ENCODE measurements at places on chromosomes 3 and 15. TPM values are rescaled to one million over a fixed set of nuclear protein-coding genes. Genes with fewer than 3 reads are reported as not detected.

Gene EIF4G1
- 285 TPM for total RNA-seq

DNA sequence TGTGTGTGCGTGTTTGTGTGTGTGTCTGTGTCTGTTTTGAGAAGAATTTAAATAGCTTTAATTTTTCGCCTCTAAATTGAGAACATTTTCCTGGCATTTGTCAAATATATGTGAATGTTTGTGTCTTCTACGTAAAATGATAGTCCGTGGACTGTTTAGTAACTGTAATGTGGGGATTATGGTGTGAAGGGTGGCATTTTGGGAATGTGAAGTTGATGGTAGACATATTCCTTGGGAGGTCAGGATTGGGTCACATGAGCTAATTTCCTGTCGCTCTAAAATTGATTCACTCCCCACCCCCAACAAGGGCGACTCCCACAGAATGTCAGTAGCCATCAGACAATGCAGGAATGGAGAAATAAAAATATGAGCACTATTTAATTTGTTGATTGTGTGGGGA is 107.3 kb downstream of the ITPR1 start:
- no peak overlapping the region for H3K4me3 ChIP-seq
- no peak for DNase-seq
- H3K36me3 ChIP-seq: no peaks in the 10 kb centered on the region
- H3K27me3 ChIP-seq: no peaks in the 10 kb centered on the region
- H3K27ac ChIP-seq: no peak overlapping the region
- H3K4me1 ChIP-seq: peaks cover 2% of the 10 kb centered on the region

GRCh38 chr15:92878593-92879053 is 21.5 kb upstream of the CHD2 start:
- no peaks in the 10 kb centered on the region for H3K36me3 ChIP-seq
- DNase-seq: no peak
- H3K4me1 ChIP-seq: no peaks in the 10 kb centered on the region
- H3K4me3 ChIP-seq: no peak overlapping the region
- no peaks in the 10 kb centered on the region for H3K27me3 ChIP-seq
- no peak overlapping the region for H3K27ac ChIP-seq

DNA sequence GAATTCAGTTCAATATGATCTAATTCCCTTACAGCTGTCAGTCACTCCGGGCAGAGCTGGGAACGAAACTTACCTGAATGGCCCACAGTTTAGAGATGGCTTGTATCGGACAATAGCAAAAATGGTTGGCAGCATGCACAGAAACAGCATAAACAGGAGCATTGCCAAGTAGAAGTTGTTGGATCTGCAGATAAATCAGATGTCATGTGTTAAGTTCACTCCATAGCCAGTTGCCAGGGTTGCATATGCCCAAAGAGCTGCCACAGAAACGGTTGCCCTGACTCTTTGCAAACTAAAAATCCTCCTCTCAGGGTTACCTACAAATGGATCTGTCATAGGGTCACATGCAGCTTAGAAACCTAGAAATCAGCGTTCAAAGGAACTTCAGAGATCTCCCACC is 15.4 kb upstream of the STARD5 start:
- no peak overlapping the region for H3K27ac ChIP-seq
- no peaks in the 10 kb centered on the region for H3K27me3 ChIP-seq
- H3K36me3 ChIP-seq: no peaks in the 10 kb centered on the region

- H3K27me3 ChIP-seq: no peaks in the 10 kb centered on the region
- no peak overlapping the region for H3K27ac ChIP-seq
- no peak for DNase-seq
- no peak overlapping the region for H3K4me3 ChIP-seq
- H3K36me3 ChIP-seq: no peaks in the 10 kb centered on the region
Observed at GRCh38 chr3:187989575-187990153, 164.3 kb upstream of the LPP start.

Gene SCN11A
- total RNA-seq: 0.93 TPM

- H3K36me3 ChIP-seq: no peaks in the 10 kb centered on the region
- no peaks in the 10 kb centered on the region for H3K27me3 ChIP-seq
- H3K4me3 ChIP-seq: no peak overlapping the region
- H3K27ac ChIP-seq: no peak overlapping the region
Observed at GRCh38 chr3:68893600-68894239, 38.6 kb downstream of the TAFA4 start.

Gene NEDD4
- 42.6 TPM for total RNA-seq

- H3K36me3 ChIP-seq: no peaks in the 10 kb centered on the region
- H3K4me1 ChIP-seq: peaks cover 2% of the 10 kb centered on the region
- H3K27me3 ChIP-seq: no peaks in the 10 kb centered on the region
- H3K27ac ChIP-seq: no peak overlapping the region
- DNase-seq: no peak
Observed at GRCh38 chr3:174202561-174202960, 656.6 kb upstream of the NAALADL2 start.

Gene SPTBN5
- total RNA-seq: 1.9 TPM

GRCh38 chr3:157671656-157672055 is 168.4 kb upstream of the VEPH1 start:
- H3K4me1 ChIP-seq: no peaks in the 10 kb centered on the region
- no peak for DNase-seq
- H3K27me3 ChIP-seq: no peaks in the 10 kb centered on the region
- H3K36me3 ChIP-seq: no peaks in the 10 kb centered on the region
- H3K27ac ChIP-seq: no peak overlapping the region

DNA sequence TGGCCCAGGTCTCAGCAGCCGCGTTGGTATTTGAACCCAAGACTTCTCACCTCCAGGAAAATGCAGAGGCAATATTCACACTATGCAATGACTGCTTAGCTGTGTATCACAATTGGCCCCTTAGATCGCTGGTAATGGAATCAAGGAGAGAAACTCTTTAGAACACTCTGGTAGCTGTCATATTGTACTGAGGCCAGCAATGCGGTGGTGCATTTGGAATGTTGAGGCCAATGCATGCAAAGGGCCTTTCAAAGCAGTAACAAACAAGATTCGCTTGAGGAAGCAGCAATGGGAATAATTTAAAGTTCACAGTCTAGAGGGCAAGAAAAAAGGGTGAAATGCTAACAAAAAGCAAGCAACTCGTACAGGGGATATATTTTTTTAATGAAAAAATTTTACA is 764.1 kb downstream of the GRM7 start:
- no peaks in the 10 kb centered on the region for H3K27me3 ChIP-seq
- no peaks in the 10 kb centered on the region for H3K4me1 ChIP-seq
- no peak overlapping the region for H3K4me3 ChIP-seq
- no peaks in the 10 kb centered on the region for H3K36me3 ChIP-seq

DNA sequence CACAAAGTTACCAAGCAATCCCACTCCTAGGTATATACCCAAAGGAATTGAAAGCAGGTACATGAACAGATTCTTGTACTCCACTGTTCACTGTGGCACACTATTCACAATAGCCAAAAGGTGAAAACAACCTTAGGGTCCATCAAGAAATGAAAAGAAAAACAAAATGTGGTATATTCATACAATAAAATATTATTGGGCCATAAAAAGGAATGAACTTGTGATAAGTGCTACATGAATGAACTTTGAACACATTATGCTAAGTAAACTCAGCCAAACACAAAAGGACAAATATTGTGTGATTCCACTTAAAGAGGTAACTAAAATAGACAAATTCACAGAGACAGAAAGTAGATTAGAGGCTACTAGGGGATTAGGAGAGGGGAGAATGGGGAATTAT is 55.2 kb upstream of the IMPG2 start:
- no peaks in the 10 kb centered on the region for H3K36me3 ChIP-seq
- H3K27me3 ChIP-seq: no peaks in the 10 kb centered on the region
- DNase-seq: no peak
- peaks cover 3% of the 10 kb centered on the region for H3K4me1 ChIP-seq

Gene SST
- total RNA-seq: not detected

Gene GPR160
- 4.1 TPM for total RNA-seq

DNA sequence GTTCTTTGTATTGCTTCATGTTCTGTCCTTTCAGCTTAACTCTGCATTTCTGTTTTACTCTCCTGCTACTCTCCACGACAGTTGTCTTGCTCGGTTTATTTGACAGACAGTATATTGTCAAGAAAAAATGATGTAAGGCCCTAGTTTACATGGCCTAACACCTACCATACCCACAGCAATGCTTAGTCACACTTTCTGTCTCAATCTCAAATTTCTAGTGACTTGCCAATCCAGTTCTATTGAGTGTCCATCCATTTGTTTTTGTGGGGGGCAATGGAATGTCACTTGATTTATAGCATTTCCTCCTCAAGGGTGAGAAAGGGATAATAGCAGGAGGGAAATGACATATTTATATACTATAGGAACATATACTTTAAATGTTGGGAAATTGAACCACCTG is 676.2 kb downstream of the NAALADL2 start:
- no peaks in the 10 kb centered on the region for H3K36me3 ChIP-seq
- no peak overlapping the region for H3K27ac ChIP-seq
- peaks cover 3% of the 10 kb centered on the region for H3K4me1 ChIP-seq
- DNase-seq: no peak
- no peaks in the 10 kb centered on the region for H3K27me3 ChIP-seq
- no peak overlapping the region for H3K4me3 ChIP-seq

- no peaks in the 10 kb centered on the region for H3K36me3 ChIP-seq
- H3K4me3 ChIP-seq: no peak overlapping the region
- no peaks in the 10 kb centered on the region for H3K27me3 ChIP-seq
- no peak for DNase-seq
- no peaks in the 10 kb centered on the region for H3K4me1 ChIP-seq
Observed at GRCh38 chr15:77617476-77618230, 15.1 kb downstream of the LINGO1 start.

Gene AHSG
- total RNA-seq: not detected

GRCh38 chr15:67788986-67789385 is 36.3 kb upstream of the SKOR1 start:
- H3K36me3 ChIP-seq: no peaks in the 10 kb centered on the region
- no peak overlapping the region for H3K27ac ChIP-seq
- DNase-seq: no peak
- H3K27me3 ChIP-seq: no peaks in the 10 kb centered on the region
- no peaks in the 10 kb centered on the region for H3K4me1 ChIP-seq

DNA sequence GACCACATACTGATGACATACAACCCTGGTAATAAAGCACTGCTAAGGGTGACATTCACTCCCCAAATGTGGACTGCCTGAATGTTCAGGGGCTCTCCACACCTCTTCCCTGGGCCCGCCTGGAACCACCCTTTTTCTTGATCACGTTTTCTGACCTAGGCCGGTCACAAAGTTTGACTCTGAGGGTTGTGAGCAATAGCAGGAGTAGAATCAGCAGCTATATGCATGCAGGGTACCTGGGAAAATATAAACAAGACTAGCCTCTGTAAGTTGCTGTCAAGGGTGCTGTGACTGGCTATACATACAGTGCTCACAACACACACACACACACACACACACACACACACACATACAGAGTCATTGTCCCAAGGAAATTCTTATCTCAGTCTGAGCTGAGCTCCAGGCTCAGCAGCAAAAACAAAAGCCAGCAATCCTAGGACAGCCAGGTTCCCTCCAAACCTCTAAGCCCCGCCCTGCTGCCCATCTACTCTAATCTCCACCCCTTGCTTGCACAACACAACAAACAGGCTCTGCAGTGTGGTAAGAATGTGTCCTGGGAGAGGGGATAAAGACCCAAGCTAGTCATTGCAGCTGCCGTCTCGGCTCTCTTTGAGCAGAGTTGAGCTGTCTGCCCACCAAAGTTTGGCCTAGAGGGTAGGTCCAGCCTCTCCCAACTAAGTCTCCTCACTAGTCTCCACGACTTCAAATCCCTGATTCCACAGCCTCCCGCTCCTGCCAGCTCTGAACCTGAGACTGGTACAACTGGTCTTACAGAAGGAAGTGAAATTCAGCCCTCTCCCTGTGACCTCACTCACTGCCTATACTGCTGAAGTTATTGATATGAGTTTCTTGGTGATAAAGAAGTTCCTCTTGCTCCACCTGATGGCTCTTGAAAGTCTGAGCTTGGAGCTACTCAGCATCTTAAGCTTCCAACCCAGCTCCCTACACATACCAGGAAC is 2.2 kb downstream of the BMF start:
- no peak overlapping the region for H3K4me3 ChIP-seq
- peaks cover 8% of the 10 kb centered on the region for H3K4me1 ChIP-seq
- H3K27ac ChIP-seq: no peak overlapping the region
- no peaks in the 10 kb centered on the region for H3K27me3 ChIP-seq
- no peaks in the 10 kb centered on the region for H3K36me3 ChIP-seq

DNA sequence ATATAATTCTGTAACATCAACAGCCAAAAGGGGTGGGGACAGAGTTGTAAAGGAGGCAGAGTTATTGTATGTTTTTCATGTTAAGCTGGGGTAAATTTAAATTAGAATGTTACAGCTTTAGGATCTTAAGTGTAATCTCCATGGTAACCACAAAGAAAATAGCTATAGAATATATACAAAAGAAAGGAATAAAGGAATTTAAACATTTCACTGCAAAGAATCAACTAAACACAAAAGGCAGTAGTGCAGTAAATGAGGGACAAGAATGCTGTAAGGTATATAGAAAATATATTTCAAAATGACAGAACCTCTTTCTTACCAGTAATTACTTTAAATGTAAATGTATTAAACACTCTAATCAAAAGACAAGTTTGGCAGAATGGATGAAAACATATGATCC is 361.7 kb downstream of the SLC9A9 start:
- H3K4me3 ChIP-seq: no peak overlapping the region
- no peak overlapping the region for H3K27ac ChIP-seq

DNA sequence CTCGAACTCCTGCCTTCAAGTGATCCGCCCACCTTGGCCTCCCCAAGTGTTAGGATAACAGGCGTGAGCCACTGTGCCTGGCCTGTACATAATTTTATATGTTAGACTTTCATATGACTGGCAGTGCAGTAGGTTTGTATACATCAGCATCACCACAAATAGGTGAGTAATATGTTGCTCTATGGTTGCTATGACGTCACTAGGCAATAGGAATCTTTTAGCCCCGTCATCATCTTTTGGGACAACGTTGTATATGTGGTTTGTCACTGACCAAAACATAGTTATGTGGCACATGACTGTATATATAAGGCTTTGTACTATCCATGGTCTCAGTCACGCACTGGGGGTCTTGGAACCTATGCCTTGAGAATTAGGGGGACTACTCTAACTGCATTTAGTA is 17.0 kb upstream of the DNAJC19 start:
- no peak overlapping the region for H3K4me3 ChIP-seq
- H3K27ac ChIP-seq: no peak overlapping the region
- H3K36me3 ChIP-seq: no peaks in the 10 kb centered on the region
- no peaks in the 10 kb centered on the region for H3K27me3 ChIP-seq

DNA sequence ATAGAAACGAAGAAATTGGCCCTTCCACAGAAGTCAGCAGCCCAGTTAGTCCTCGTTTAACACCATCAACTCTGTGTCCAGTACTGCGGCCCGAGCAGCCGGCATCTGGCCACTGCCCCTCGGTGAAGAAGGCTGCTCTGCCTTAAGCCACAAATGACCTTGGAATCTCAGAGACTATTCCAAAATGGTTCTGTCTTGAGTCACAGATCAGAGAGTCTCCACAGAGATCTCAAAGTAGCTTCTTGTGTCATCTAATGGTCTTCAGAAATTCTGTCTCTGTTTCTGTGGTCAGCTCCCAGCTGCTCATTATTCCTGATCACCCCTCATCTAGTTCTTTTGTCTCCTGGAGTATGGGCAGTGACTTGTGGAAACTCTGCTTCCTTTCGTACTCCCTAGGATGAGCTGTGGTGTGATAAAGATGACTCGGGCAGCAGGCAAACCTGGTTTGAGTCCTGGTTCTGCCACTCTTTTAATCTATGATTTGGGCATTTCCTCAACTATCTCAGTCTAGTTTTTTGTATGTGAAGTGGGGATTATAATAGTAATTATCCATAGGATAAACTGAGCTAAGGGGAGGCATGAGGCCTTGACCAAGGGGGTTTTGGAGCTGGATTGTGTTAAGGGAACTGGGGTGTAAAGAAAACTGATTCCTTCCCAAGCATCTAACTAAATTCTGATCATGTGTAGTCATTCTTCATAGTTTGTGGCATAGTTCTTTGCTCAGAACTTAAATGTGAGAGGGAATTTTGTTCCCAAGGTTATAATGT is 22.6 kb downstream of the CRTC3 start:
- peak overlapping the region; percentile 98 for H3K27ac ChIP-seq
- no peak for DNase-seq
- peaks cover 11% of the 10 kb centered on the region for H3K4me1 ChIP-seq

Gene CTXN2
- not detected for total RNA-seq

Measured in aorta (tissue), 5 donors.